ENCODE measurements at places on chromosomes 13 and 19.

GRCh38 chr19:53545271-53546065 is 7.5 kb downstream of the ZNF331 start:
- peak; percentile 69 for DNase-seq

DNA sequence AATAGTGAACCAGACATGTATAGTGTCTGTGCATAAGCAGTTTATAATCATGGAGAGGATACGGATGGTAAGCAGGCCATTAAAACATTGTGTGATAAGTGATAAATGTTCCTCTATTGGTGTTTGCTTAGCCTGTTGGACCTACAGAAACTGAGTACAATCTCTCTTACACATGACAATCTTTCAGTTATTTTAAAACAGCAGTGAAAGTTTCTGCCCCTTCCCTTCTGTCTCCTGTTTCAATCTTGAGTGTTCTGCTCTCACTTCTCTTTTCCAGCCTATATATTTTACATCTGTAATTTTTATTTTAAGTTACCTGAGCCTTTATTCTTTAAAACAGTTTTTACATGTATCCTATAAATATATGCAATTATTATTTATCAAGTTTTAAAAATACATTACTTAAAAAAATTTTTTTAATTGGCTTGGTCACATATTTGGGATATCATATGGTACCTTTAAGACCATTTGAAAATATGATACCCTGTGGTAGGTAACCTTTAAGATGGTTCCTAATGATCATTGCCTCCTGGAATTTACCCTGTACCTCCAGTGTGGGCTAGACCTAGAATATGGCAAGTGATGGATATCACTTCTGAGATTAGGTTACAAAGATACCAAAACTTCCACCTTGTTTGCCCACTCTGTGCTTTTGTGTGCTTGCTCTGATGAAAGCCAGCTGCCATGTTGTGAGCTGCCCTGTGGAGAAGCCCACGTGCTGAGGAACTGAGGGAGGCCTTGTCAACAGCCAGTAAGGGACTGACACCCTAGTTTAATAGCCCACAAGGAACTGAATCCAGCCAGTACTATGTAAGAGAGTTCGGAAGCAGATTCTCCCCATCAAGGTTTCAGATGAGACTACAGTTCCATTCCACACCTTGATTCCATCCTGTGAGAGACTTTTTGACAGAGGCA is 99.3 kb downstream of the DHRS12 start:
- DNase-seq = no peak

- no peak for DNase-seq
Observed at GRCh38 chr13:66859078-66859477, 371.1 kb downstream of the PCDH9 start.

DNA sequence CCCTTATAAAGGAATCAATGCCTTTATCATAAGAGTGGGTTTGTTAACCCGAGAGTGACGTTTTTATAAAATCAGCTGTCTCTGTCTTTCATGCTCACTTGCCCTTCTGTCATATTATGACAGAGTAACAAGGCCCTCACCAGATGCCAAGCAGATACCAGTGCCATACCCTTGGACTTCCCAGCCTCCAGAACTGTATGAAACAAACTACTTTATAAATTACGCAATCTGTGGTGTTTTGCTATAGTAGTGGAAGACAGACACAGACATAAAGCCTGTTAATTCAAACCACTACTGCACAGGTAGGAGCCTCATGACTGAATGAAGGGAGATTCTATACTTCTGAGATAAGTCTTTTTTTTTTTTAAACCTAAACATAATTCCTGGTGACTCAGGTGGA is 4.6 kb downstream of the VN1R1 start:
- no peak for DNase-seq

DNA sequence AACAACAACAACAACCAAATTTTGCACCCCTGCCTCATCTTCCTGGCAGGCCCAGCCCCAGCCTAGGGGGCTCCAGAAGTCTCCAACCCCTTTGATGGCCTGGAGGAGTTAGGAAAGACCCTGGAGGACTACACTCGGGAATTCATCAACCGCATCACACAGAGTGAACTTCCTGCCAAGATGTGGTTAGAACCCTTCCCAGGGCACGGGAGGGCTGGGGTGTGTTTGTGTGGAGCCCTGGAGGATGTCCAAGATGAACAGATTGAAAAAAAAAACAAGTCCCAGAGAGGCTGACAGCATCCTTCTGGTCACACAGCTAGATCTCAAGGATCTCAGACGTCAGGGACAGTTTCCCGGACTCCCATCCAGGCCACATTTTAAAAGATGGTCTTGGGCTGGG is 13.3 kb downstream of the APOC1 start:
- DNase-seq = peak; percentile 70

DNA sequence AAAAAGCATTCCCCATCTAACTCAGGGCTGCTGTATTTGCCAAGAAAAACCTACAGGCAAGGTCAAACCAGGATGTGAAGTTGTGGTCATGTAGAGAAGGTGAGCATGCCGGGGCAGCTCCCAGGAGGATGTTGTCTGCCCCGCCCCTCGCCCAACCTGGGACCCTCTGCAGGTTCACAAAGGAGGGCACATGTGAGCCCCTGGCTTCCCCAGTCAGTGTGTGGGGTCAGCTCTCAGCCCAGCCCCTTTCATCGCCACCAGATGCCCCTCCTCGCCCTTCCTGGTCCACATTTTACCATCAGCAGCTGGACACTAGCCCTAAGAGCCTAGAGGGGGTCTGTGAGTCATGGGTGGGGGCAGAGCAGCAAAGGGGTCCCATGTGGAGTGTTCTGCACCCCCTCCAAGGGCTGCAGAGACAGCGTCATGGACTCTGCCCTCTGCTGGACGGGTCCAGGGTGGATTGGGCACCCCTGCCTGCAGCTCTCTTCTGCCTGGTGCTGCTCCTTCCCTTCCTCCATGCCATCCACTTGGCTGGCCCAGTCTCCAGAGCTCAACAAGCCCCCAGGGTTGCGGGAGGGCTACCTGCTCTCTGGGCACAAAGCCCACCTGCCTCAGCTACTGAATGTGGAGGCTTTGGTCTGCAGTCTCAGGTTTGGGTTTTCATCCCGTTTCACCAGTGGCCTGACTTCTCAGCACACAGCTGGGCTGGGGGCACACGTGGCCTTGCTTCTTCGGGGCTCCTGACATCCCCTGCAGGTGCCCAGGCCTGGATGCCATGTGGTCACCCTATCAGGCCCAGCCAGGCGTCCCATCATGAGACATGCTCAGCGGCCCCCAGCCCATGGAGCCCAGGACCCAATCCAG is 3.7 kb downstream of the PLEKHF1 start:
- no peak for DNase-seq

DNA sequence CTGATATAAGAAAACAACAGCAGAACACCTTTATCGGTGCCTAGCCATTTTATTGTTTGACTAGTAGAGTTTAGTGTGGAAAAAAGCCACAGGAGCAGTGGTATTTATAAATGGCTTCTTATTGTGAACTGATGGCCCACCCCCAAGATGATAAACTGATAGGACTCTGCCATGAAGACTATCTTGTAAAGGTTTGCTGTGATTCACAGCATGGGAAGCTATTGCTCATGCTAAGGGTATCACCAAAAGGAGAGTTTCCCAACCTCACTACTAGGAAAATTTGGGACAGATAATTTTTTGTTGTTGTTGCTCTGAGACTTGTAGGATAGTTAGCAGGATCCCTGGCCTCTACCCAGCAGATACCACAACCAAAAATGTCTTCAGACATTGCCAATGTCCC is 12.0 kb upstream of the SLC7A1 start:
- DNase-seq = no peak

GRCh38 chr13:80086304-80086721 is 254.6 kb downstream of the SPRY2 start:
- DNase-seq = no peak

DNA sequence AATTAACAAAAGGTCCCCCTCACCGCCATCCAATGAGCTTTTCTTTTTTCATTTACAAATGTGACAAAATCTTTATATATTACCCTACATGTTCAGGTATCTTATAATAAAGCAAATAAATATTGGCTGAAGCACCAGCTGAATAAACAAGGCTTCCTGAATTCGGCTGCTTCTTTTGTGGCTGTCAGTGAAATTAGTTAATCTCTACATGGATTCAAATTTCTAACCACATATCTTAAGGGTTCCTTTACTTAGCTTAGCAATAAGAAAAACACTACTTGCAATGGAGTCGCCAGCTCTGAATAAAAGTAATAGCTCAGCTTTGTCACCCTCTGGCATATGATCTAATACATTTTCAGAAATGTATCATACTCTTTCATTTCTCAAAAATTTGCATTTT is 104.3 kb downstream of the CCNA1 start:
- no peak for DNase-seq

GRCh38 chr19:53388168-53388567 is 6.8 kb upstream of the ZNF765 start:
- peak; percentile 59 for DNase-seq

DNA sequence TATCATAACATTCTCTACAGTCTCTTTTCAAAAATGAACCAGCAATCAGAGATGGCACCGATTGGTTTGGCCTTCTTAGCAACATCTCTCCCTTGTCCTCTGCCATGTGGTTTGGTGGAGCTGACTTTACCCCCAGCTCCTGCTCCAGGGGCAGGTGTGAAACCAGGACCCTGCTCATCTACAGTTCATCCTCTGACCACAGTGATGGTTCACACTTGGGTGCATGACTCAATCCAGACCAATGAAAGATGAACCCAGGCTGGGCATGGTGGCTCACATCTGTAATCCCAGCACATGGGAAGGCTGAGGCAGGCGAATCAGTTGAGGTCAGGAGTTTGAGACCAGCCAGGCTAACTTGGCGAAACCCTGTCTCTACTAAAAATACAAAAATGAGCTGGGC is 33.6 kb upstream of the FFAR2 start:
- DNase-seq = no peak

DNA sequence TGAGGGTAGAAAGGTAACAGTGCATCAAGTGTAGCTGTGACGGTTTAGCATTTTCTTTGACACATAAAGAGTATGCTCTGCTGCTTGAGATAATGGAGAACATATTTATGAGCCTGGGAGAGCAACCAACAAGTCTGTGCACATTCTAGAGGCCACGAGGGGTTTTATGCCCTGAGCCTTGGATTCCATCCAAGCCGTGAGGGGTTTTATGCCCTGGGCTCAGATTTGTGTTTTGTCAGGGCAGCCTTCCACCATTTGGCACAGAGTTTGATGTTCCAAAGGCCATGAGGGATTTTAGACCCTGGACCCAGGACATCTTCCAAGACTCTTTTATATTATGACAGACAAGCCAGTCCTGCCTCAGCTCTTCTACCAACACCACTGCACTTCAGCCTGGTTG is 106.4 kb downstream of the ZNF486 start:
- no peak for DNase-seq

DNA sequence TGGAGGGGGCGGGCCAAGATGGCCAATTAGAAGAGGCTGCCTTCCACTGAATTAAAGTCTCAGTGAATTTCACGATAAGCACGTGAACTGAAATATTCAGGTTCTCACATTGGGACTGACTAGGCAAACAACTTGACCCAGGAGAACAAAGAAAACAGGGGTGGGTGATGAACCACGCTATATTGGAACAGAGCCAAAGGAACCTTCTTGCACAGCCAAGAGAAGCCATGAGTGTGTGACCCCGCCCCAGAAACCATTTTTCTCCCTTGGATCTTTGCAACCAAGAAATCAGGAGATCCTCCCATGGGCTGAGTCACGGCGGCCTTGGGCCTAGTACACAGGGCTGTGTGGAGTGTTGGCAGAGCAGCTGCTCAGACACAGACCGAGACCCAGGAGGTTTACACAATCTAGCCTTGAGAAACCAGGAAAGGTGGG is 36.8 kb downstream of the ERICH4 start:
- no peak for DNase-seq

DNA sequence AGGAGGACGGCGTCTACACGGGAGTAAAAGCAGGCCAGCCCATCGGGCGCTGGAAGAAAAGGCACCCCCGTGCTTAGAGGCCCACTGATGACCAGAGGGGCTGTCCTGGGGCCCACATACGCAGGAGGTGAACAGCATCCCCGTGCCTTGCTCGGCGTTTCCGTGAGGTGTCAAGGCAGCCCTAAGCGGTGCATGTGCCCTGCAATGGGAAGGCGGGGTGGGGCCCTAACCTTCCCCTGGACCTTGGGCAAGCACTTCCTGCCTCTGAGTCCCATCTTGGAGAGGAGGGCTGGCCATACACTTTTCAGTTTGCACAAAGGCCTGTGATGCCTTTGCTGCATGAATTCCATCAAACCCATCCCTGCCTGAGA is 47.8 kb upstream of the ATP11A start:
- DNase-seq = no peak

DNA sequence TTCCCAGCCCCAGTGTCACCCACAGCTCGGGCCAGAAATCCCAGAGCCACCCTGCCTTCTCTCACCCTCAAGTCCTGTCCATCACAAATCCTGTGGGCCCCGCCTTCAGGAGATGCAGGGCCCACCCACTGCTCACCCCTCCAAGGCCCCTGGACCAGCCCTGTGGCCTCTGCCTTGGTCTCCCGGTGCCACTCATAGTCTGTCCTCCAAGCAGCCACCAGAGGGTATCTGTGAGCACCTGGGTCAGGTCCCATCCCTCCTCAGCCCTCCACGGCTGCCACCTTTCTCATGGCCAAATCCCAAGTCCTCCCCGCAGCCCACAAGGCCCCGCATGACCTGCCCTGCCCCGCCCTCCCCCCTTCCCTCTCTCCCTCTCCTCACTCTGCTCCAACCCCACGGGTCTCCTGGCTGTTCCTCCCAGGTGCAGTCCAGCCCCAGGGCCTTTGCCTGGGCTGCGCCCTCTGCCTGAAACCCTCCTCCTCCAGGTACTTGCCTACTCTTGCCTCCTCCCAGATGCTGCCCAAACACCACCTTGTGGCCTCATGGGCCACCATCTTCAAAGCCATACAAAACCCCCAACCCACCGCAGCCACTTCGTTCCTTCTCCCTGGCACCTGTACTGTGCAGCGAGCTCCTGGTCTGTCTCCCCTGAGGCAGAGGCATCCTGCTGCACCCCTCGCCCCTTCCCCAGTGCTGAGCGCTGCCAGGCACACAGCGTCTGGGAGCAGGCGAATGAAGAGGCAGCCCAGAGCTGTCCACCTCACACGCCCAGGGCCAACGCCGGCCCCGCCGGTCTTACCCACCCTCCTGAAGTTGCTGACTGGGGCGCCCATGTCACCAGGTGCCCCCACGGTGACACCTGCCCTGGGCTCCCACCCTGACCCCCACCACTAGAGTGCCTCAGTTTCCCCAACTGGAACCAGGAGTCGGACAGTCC is 13.2 kb upstream of the UQCR11 start:
- peak; percentile 16 for DNase-seq

GRCh38 chr13:23392925-23393645 is 40.4 kb downstream of the SACS start:
- DNase-seq = no peak

- DNase-seq = no peak
Observed at GRCh38 chr19:11446271-11446651, 10.8 kb downstream of the PRKCSH start.
